ENCODE measurements at places on chromosomes 13 and 19. TPM values are rescaled to one million over a fixed set of nuclear protein-coding genes. Genes with fewer than 3 reads are reported as not detected.

GRCh38 chr19:45468803-45469131, 971 bp downstream of the FOSB start:
- no peak for DNase-seq

- DNase-seq: no peak
Measured at GRCh38 chr13:93784191-93784590, 557.6 kb downstream of the GPC6 start.

DNA sequence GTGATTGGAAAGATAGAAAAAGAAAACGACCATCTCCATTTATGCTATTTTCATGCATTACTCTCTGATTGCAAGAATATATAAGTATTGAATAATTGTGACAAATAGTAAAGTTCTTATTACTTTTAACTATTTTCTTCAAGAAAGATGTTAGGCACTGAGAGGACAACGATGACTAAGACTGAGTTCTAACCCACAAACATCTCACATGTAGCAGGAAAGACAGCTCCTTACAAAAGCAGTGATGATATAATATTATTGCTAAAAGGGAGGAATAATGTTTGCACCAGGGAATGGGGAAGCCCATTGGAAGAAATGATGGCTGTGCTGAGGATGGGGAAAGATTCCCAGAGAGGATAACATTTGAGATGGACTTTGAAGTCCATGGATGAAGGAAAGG, 22.6 kb downstream of the RXFP2 start:
- no peak for DNase-seq

DNA sequence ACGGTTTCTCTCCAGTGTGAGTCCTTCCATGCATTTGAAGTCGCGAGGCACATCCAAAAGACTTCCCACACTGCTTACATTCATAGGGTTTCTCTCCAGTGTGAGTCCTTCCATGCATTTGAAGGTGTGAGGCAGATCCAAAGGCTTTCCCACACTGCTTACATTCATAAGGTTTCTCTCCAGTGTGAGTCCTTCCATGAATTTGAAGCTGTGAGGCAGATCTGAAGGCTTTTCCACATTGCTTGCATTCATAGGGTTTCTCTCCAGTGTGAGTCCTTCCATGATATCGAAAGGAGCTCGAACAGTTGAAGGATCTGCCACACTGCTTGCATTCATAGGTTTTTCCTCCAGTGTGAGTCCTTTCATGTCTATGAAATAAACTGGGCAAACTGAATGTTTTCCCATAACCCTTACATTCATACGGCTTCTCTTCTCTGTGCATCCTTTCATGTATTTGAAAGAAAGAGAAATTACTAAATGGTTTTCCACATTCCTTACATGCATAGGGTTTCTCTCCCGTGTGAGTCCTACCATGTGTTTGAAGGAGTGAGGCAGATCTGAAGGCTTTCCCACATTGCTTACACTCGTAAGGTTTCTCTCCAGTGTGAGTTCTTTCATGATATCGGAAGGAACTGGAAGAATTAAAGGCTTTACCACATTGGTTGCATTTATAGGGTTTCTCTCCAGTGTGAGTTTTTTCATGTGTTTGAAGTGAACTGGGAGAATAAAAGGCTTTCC, 20.3 kb downstream of the ZNF433 start:
- no peak for DNase-seq

DNA sequence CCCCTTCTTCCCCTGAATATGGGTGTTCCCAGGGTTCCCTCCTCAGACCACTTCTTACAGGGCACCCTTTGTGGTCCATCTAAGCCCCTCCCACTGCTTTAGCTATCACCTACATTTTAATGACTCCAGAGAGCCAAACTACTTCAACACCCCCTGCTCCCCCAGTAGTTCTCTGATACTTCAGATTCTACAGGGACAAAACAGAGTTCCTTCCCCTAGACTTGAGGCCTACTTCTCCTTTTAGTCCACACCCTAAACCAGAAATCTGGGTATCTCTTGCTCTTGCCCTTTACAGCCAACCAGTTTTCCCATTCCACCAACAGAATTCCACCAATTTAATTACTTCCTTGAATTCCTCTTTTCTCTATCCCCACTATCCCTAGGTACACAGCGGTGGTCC, 107.2 kb downstream of the KCNRG start:
- no peak for DNase-seq

GRCh38 chr13:110854866-110855265, 60.0 kb downstream of the ANKRD10 start:
- DNase-seq: no peak

DNA sequence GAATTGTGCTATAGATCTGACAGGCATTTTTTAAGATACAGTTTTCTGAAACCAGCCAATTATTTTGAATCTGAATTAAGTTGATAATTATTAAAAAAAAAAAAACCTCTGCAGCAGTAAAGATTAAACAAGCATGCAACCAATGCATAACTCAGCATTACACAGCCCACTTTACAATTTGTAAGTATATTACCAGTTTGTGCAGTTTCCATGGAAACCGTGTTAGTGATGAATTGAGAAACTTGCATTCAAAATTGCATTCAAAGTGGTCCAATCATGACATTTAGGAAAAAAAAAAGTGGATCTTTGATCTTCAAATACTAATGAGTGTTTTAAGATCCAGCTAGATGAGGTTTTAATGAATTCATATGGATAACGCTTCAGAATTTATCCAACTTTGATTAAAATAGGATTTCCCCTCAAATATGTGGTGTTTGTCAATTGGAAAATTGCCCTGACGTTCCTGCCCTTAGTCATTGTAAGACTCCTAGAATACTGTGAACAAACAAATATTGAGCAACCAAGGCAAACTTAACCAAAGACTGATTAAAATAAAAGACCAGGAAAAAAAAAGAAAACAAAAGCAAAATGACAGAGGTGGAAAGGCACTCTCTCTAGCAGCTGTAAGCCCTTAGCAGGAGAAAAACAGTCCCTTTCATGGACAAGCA, 314.8 kb upstream of the MAB21L1 start:
- no peak for DNase-seq

DNA sequence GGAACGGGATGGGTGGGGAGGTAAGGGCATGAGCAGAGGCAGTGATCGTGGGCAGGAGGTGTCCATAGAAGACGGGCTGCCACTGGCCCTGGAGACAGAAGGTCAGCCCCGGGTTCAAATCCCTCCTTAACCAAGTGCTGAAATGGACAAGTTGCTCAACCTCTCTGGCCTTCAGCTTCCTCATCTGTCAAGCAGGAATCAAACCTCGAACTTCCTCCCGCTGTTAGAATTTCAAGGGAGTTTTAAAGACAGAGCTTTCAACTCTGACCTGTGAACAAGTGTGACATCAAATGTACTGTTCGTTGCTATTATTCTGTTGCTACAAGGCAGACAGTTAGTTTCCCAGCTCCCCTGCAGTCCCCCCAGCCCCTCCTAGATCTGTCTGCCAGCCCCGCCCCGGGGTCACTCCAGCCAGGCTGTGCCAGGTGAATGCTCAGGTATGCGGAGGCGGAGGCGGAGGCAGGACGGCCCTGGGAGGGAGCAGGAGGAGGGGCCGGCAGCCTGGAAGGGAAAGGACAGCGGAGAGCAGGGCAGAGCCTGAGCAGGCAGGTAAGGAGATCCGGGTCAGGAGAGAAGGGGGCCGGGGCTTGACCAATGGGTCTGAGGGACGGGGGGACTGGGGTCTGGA, at the start of gene EPS8L1:
Gene EPS8L1, plus strand, starts transcription at position 499 of the 628 bp plus-strand sequence. CDS start 576 bp downstream, outside the sequence.
- no peak for DNase-seq

DNA sequence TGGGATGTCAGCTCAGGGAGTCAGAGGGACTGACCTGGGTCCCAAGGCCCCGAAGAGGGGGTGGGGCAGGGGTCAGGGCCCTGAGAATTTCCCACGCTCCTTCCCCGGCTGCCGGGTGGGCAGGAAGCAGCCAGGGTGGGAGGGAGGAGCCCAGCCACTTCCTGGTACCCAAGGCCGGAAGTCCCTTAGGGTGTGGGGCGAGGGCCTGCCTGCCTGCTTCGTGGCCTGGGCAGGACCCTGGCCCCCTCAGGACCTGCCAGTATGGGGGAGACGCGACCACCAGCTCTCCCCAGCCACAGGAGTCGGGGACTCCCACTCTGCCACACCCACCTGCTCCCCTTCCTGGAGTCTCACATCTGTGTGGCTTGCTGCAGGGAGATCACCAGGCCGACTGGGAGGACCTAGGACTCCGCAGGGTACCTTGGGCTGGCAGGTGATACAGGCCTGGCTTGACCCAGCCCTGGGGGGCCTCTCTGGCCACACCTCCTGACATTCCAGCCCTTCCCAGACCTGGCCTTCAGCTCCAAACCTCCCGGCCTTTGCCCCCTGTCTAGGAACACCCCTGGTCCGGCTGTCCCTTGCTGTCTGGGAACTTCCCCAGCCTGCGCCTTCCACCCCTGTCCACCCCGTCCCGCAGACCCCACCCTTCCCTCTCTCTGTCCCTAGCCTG, 9.8 kb upstream of the CIRBP start:
- peak; percentile 53 for DNase-seq

DNA sequence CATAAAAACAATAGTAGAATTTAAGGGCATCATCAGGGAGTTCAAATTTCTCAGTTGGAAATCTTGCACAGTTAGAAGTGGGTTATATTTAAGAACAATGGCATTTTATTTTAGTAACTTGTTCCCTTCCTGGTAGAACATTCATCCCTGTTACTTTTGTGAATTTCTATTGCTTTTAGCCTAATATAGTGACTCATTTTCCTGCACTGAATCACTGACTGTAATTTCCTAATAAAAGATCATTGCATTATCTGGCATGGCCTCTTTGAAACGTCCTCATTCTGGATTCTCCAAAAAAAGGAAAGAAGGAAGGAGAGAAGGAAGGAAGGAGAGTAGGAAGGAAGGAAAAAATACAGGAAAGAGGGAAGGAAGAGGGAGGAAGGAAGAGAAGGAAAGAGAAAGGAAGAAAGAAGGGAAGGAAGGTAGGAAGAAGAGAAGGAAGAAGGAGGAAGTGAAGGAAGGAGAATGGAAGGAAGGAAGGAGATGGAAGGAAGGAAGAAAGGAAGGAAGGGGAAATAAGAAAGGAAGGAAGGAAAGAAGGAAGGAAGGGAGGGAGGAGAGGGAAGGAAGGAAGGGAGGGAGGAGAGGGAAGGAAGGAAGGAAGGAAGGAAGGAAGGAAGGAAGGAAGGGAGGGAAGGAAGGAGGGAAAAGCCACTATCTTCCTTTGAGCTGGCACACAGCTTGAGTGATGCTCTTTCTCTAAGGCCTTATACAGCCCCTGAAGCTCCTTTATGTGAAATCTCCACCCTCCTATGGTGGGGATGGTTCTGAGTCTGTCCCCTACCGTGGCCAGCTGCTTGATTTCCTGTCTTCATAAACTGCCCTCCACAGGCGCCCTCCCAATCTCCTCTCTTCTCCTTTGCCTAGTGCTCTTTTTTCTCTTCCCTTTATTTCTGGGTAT, 29.8 kb upstream of the TM9SF2 start:
- no peak for DNase-seq

DNA sequence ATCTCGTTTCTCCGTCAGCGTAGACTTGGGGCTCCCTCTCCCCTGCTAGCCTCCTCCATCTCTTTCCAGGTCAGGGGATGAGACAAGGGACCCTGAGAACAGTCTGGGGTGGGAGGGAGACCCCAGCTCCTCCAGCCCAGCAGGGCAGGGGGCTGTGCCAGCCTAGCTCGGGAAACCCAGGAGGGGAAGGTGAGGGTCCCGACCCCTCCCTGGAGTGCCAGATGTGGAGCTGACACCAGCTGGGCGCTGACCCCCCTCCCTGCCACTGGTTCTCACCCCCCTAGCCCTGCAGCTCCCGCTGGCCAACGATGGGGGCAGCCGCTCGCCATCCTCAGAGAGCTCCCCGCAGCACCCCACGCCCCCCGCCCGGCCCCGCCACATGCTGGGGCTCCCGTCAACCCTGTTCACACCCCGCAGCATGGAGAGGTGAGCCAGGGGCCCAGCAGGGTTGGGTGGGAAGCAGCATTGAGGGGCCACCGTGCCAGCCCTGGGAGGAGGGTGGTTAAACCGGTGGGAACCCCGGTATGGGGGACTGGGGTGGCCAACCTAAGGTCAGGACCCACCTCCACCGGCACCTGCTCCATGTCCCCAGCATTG, 5.1 kb upstream of the TGFBR3L start:
- DNase-seq: no peak

DNA sequence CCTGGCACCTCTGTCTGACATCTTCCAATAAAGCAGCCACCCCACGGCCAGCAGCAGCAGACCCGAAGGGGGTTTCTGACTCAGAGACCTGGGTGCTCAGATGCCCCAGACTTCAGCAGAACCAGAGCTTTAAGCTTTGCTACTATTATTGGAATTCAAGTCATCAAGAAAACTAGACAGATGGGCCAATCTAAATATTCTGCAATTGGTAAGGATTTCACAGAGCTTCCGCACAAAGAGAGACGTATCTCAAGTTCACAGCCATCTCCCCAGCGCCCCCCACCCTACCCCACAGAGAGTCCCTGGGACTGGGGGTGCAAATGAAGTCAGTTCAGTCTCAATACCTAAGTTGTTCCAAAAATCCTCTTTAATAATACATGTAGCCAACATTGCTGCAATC, 38.8 kb downstream of the RAB20 start:
- DNase-seq: no peak

GRCh38 chr13:33978653-33979052, 160.7 kb downstream of the RFC3 start:
- no peak for DNase-seq

- DNase-seq: no peak
Measured at GRCh38 chr19:15038294-15038693, 11.0 kb upstream of the CASP14 start.

DNA sequence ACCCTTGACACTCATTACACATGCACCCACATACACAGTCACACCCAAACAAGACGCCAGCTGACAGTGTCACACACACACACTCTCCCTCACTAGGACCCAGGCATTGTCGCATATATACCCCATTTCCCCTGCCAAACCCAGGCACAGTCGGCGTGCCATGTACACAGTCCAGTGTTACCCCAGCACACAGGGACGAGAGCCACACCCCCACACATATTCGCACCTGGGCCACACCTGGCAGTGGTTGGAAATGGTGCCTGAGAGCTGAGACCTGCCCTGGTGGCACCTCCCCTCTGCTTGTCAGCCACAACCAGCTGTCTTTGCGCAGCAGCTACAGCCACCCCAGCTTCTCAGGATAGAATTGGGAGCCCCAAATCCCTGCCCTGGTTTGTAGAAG, 9.0 kb downstream of the NFIX start:
- no peak for DNase-seq

GRCh38 chr13:111470933-111471332, 150.5 kb downstream of the TEX29 start:
- DNase-seq: no peak

GRCh38 chr19:35032356-35032865, 2.1 kb downstream of the SCN1B start:
- DNase-seq: no peak

GRCh38 chr19:18832306-18833140, 764 bp downstream of the UPF1 start:
- no peak for DNase-seq

GRCh38 chr19:42596391-42597072, 1.8 kb upstream of the CEACAM8 start:
- peak; percentile 53 for DNase-seq

GRCh38 chr19:50478901-50479715, 2.5 kb upstream of the GARIN5A start:
- DNase-seq: no peak

EPN1 gene
- total RNA-seq: 160 TPM

CYP2A7 gene
- total RNA-seq: not detected

PRODH2 gene
- total RNA-seq: not detected

NOTCH3 gene
- 38.8 TPM for total RNA-seq

ZNF724 gene
- 3.7 TPM for total RNA-seq

RDH13 gene
- 23.3 TPM for total RNA-seq

ZNF613 gene
- 8.2 TPM for total RNA-seq

KLF12 gene
- 34.5 TPM for total RNA-seq

RFPL4AL1 gene
- not detected for total RNA-seq

VMAC gene
- 5.4 TPM for total RNA-seq

NFIX gene
- total RNA-seq: 301 TPM

Measured in dorsolateral prefrontal cortex (tissue), 122 donors.